Gastrocnemius medialis (tissue), 4 donors: ENCODE measurements at places on chromosomes 7 and 10. TPM values are rescaled to one million over a fixed set of nuclear protein-coding genes. Genes with fewer than 3 reads are reported as not detected.

- H3K27ac ChIP-seq = no peak overlapping the region
- no peaks in the 10 kb centered on the region for H3K27me3 ChIP-seq
- H3K4me3 ChIP-seq = no peak overlapping the region
- H3K36me3 ChIP-seq = peaks cover 5% of the 10 kb centered on the region
- no peak for DNase-seq
These were observed 119.6 kb downstream of the ZMIZ1 start for GRCh38 chr10:79188154-79188965.

DNA sequence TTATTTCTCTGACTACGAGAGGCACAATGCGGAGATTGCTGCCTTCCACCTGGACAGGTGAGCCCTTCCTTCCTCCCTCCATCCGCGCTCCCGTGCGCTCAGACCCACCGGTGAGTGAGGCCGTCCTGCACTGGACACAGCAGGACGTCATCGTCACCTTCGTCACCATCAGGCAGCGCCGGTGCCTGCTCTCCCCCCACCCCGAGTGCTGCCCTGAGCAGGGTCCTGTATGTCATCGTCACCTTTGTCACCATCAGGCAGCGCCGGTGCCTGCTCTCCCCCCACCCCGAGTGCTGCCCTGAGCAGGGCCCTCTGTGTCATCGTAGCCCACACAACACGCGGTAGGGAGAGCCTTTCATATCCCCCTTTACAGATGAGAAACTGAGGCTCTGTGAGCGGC, 43.5 kb upstream of the FOXL3 start:
- H3K27ac ChIP-seq = no peak overlapping the region
- DNase-seq = no peak
- H3K4me3 ChIP-seq = no peak overlapping the region
- H3K4me1 ChIP-seq = peaks cover 3% of the 10 kb centered on the region
- no peaks in the 10 kb centered on the region for H3K27me3 ChIP-seq

GRCh38 chr7:102993718-102994029, 80.9 kb downstream of the LRRC17 start:
- no peaks in the 10 kb centered on the region for H3K36me3 ChIP-seq
- no peak overlapping the region for H3K4me3 ChIP-seq
- no peak overlapping the region for H3K27ac ChIP-seq
- H3K27me3 ChIP-seq = no peaks in the 10 kb centered on the region

- H3K4me1 ChIP-seq = no peaks in the 10 kb centered on the region
- no peak overlapping the region for H3K27ac ChIP-seq
- no peaks in the 10 kb centered on the region for H3K36me3 ChIP-seq
- H3K4me3 ChIP-seq = no peak overlapping the region
These were observed 24.9 kb downstream of the KLF6 start for GRCh38 chr10:3760083-3760482.

DNA sequence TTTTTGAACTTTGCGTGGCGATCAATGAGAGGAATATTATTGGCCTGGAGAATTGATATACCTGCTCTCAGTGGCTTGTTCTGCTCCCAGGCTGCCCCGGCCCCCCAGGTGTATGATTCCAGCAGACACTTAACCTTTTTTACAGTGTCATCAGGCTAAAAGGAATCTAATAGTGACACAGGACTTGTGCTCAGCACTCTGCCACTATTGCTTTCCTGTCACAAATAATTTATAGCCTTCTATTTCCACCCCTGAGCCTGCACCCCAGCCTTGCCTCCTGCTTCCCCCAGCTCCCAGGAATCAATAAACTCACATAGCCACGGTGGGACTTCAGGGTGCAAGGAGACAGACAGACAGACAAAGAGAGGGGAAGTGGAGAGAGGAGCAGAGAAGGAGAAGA, 28.3 kb downstream of the PAX2 start:
- no peaks in the 10 kb centered on the region for H3K36me3 ChIP-seq
- H3K27ac ChIP-seq = no peak overlapping the region

- no peak overlapping the region for H3K4me3 ChIP-seq
- no peaks in the 10 kb centered on the region for H3K4me1 ChIP-seq
- no peak overlapping the region for H3K27ac ChIP-seq
- no peaks in the 10 kb centered on the region for H3K36me3 ChIP-seq
- no peak for DNase-seq
- H3K27me3 ChIP-seq = no peaks in the 10 kb centered on the region
These were observed 490.5 kb upstream of the PFKP start for GRCh38 chr10:2576892-2577291.

DNA sequence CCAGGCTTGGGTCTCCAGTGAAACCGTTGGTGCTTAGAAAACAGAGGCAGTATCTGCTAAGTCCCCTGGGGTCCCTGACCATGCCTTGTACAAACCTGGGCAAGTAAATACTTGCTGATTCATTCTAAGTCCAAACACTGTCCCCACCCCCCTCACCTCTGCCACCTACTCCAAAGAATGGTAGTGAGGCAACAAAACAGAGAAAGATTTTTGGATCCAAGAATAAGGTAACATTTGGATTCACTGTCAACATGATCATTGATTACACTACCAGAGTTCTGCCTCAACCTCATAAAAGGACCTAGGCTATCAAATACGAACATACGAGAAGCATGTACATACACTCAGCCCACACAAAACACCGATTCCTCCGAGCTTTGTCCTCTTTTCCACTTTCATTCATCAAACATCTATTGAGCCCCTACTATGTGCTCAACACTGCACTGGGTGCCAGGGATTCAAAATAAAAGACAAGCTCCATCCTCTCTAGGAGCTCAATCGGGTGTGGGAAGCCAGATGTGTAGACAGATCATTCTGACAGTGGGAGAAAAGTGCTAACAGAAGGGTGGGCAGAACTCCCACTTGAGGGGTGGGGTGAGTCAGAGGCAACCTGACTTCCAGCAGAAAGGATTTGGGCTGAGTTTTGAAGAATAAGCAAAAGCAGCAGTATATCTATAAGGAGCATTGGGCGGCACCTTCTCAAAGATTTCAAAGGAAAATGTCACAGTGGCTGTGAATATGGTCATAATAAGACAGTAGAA, 71.2 kb downstream of the GFRA1 start:
- H3K27ac ChIP-seq = no peak overlapping the region
- H3K4me3 ChIP-seq = no peak overlapping the region
- no peaks in the 10 kb centered on the region for H3K4me1 ChIP-seq
- DNase-seq = no peak
- no peaks in the 10 kb centered on the region for H3K27me3 ChIP-seq

GRCh38 chr10:116272440-116273283, at the start of gene GFRA1:
GFRA1 (minus strand) TSS chr10:116273206; CDS start chr10:116272029, 1,177 bp downstream.
- peak within 1 kb of the TSS; percentile 48 for H3K27ac ChIP-seq
- H3K4me3 ChIP-seq = peak within 1 kb of the TSS; percentile 66
- peaks cover 56% of the 10 kb centered on the region for H3K27me3 ChIP-seq
- no peak for DNase-seq
- H3K4me1 ChIP-seq = peaks cover 20% of the 10 kb centered on the region
- H3K36me3 ChIP-seq = no peaks in the 10 kb centered on the region

- H3K27me3 ChIP-seq = no peaks in the 10 kb centered on the region
- H3K27ac ChIP-seq = no peak overlapping the region
- no peak overlapping the region for H3K4me3 ChIP-seq
- H3K36me3 ChIP-seq = no peaks in the 10 kb centered on the region
- no peak for DNase-seq
- no peaks in the 10 kb centered on the region for H3K4me1 ChIP-seq
These were observed 50.4 kb upstream of the ARHGAP21 start for GRCh38 chr10:24773939-24774589.

GRCh38 chr10:78371136-78371535, 337.5 kb downstream of the RPS24 start:
- no peak overlapping the region for H3K4me3 ChIP-seq
- no peaks in the 10 kb centered on the region for H3K36me3 ChIP-seq
- H3K4me1 ChIP-seq = no peaks in the 10 kb centered on the region
- DNase-seq = no peak
- H3K27ac ChIP-seq = no peak overlapping the region

- DNase-seq = no peak
- no peaks in the 10 kb centered on the region for H3K27me3 ChIP-seq
- H3K4me3 ChIP-seq = no peak overlapping the region
- H3K27ac ChIP-seq = no peak overlapping the region
- H3K36me3 ChIP-seq = no peaks in the 10 kb centered on the region
These were observed 352.6 kb downstream of the ADRA2A start for GRCh38 chr10:111429288-111430028.

- H3K27ac ChIP-seq = no peak overlapping the region
- H3K36me3 ChIP-seq = no peaks in the 10 kb centered on the region
- no peak for DNase-seq
- H3K4me3 ChIP-seq = no peak overlapping the region
These were observed 362.4 kb downstream of the CNTNAP2 start for GRCh38 chr7:146479040-146479439.

GRCh38 chr10:126101736-126102135, 205.4 kb downstream of the FANK1 start:
- H3K4me3 ChIP-seq = no peak overlapping the region
- DNase-seq = no peak
- no peaks in the 10 kb centered on the region for H3K4me1 ChIP-seq
- no peak overlapping the region for H3K27ac ChIP-seq
- H3K27me3 ChIP-seq = no peaks in the 10 kb centered on the region

GRCh38 chr7:139697056-139697455, 80.7 kb downstream of the HIPK2 start:
- no peak overlapping the region for H3K4me3 ChIP-seq
- H3K36me3 ChIP-seq = no peaks in the 10 kb centered on the region
- H3K27me3 ChIP-seq = no peaks in the 10 kb centered on the region
- H3K4me1 ChIP-seq = peaks cover 15% of the 10 kb centered on the region
- DNase-seq = no peak

DNA sequence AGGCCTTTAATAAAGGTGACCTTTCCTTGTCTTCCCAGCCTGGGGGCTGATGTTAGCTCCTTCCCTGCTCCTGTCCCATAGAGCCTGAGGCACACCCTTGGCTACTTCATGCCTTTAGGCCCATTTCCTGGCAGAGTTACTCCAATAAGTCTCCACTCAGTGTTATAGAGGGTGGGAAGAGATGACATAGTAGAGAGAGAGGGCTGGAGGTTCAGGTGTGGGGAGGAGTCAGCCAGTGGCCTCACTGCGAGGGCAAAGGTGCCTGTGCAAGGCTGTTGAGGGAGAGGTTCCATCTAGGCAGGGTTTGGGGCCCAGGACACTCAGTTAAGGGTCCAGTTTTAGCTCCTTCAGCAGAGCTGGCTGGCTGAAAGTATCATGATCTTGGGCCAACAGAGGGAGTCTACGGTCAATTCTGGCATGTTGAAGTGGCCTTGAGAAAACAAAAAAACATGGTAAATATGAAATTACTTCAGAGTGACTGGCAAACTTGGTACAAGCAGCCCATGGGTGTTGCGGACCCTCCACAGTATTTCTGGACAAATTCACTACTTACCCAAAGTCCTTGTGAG, 67.9 kb downstream of the ZNF783 start:
- H3K36me3 ChIP-seq = no peaks in the 10 kb centered on the region
- H3K4me3 ChIP-seq = no peak overlapping the region
- no peaks in the 10 kb centered on the region for H3K4me1 ChIP-seq
- H3K27ac ChIP-seq = no peak overlapping the region
- H3K27me3 ChIP-seq = no peaks in the 10 kb centered on the region

GRCh38 chr7:48411619-48412018, 240.4 kb downstream of the ABCA13 start:
- DNase-seq = no peak
- no peaks in the 10 kb centered on the region for H3K27me3 ChIP-seq
- H3K4me1 ChIP-seq = no peaks in the 10 kb centered on the region
- no peaks in the 10 kb centered on the region for H3K36me3 ChIP-seq

The LRMDA gene
- total RNA-seq = 0.80 TPM

The PCLO gene
- 0.29 TPM for total RNA-seq

The FAM204A gene
- total RNA-seq = 59.3 TPM

The GPER1 gene
- 0.92 TPM for total RNA-seq

The MYH16 gene
- total RNA-seq = not detected

The RBM20 gene
- 9.3 TPM for total RNA-seq

The AMPH gene
- total RNA-seq = 4.5 TPM

The SRI gene
- total RNA-seq = 33.1 TPM

The STK32C gene
- total RNA-seq = 4.4 TPM

The TMEM225B gene
- not detected for total RNA-seq

The VIPR2 gene
- total RNA-seq = 1.2 TPM
